ENCODE measurements at places on chromosomes 5 and 9. TPM values are rescaled to one million over a fixed set of nuclear protein-coding genes. Genes with fewer than 3 reads are reported as not detected.

SLC25A2 gene
- 0.79 TPM for total RNA-seq

GRCh38 chr5:75351139-75351926, 14.3 kb downstream of the HMGCR start:
- H3K27ac ChIP-seq = no peak overlapping the region
- H3K36me3 ChIP-seq = peaks cover 44% of the 10 kb centered on the region
- no peak for DNase-seq
- no peak overlapping the region for H3K4me3 ChIP-seq
- no peaks in the 10 kb centered on the region for H3K4me1 ChIP-seq
- H3K27me3 ChIP-seq = no peaks in the 10 kb centered on the region

GRCh38 chr5:120375248-120375647, 88.9 kb upstream of the PRR16 start:
- no peak overlapping the region for H3K4me3 ChIP-seq
- H3K27ac ChIP-seq = no peak overlapping the region
- no peaks in the 10 kb centered on the region for H3K27me3 ChIP-seq
- no peaks in the 10 kb centered on the region for H3K4me1 ChIP-seq

GRCh38 chr5:5313101-5313635, 109.3 kb upstream of the ICE1 start:
- DNase-seq = no peak
- no peaks in the 10 kb centered on the region for H3K4me1 ChIP-seq
- no peak overlapping the region for H3K27ac ChIP-seq
- H3K27me3 ChIP-seq = no peaks in the 10 kb centered on the region
- no peak overlapping the region for H3K4me3 ChIP-seq

Data from esophagus squamous epithelium (tissue), 5 donors.